ENCODE measurements at places on chromosomes 13 and 19.

DNA sequence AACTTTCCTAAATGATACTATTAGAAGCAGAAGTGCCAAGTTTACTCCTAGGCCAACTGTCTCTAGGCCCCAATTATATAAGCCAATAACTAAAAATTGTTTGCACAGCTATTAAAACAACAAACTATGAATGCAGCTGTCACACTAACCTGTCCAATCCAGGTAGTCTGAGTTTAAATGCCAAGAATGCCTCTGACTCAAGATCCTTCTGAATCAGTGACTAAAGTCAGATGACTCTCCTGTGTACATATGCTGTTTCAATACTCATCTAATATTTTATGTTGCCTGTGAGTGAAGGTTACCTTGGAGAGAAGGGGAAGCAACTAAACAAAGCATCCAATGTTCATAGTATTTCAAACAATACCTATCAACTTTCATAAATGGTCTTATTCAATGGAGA lies 257.0 kb downstream of the ENOX1 start:
- DNase-seq: no peak

DNA sequence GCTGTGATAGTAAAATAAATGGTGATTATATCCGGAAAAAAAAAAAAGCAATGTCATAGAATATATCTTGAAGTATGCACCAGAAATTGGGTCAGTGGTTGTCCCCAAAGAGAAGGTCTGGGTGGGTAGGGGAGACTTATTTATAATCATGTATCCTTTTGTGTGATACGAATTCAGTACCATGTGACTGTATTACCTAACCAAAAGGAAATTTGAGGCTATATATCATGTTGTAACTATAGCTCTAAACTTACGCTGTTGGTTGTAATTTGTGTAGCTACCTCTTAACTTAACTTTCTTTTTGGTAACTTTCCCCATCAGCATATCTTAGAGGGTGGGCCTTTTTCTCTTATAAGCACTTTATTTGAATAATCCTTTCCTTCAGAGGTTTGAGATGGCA lies 25.2 kb upstream of the KCTD4 start:
- DNase-seq: no peak

DNA sequence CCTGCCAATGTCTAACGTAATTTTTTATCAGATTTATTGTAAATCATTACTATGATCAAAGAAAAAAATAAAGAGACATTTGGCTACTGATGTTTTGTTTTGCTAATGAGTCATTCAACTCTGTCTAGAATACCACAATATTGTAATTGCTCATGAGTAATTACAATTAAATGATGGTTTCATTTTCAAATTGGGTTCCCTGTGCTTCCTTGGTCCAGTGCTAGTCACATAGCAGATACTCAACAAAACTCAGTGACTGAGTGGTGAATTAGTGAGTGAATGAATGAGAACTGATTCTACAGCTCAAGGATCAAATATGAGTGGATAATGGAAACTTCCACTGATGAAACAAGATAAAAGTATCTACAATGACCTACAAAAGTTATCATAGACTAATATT lies 304.7 kb downstream of the POU4F1 start:
- no peak for DNase-seq

DNA sequence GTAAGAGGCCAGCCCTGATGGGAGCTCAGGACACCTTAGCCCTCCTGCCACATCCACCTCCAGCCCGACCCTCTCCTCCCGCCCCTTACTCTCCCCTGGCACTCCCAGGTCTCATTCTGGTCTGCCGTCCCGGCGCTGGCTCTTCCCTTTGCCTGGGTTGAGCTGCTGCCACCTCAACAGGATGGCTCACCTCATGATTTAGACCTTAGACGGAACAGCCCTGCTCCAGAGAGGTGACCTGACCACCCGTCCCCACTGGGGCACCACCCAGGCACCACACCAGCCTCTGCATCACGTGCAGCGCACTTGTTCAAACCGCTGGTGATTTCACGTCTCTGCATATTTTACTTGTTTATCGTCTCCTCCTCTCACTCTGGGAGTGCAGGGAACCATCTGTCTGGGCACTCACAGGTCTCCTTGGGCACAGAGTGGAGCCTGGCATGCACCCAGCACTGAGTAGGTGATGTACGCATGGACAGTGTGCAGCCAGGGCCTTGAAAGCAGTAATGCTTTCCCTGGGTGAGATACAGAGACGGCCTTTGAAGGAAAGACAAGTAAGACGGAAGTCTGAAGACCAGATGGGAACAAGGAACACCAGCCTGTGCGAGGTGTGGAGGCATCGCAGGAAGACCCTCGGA lies 183.1 kb downstream of the KATNAL1 start:
- no peak for DNase-seq

DNA sequence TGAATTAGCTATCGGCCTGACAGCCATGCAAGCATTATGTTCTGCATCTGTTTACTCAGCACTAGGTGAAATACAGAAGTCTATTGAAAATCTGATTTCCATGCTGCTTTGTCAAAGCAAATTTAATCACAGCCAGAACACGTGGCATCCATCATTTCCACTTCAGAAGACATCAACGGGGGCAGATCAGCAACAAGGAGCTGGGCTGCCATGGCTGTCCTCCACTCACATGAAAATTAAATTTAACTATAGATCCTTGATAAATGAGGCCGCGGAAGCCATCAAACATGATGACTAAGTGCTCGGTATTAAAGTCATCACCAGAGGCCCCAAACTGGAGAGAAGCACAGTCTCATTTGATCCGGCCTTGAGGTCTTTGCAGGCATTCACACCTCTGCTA lies 443.5 kb downstream of the HS6ST3 start:
- no peak for DNase-seq

GRCh38 chr13:112637017-112637801 lies 49.3 kb upstream of the TUBGCP3 start:
- no peak for DNase-seq

DNA sequence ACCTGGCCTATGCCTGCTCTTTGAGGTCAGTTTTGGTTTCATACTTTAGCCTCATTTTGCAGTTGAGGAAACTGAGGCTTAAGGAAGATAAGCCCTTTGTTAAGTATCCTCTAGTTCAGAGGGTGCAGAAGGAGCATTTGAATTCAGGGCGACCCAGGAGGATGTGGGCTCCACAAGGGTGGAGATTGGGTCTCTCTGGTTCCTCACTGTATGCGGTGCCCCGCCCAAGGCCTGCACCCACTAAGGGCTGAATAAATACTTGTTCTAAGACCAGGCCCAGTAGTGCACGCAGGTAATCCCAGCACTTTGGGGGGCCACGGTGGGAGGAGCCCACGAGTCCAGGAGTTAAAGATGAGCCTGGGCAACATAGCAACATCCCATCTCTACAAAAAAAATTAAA lies 768 bp upstream of the SLC44A2 start:
- DNase-seq: no peak

DNA sequence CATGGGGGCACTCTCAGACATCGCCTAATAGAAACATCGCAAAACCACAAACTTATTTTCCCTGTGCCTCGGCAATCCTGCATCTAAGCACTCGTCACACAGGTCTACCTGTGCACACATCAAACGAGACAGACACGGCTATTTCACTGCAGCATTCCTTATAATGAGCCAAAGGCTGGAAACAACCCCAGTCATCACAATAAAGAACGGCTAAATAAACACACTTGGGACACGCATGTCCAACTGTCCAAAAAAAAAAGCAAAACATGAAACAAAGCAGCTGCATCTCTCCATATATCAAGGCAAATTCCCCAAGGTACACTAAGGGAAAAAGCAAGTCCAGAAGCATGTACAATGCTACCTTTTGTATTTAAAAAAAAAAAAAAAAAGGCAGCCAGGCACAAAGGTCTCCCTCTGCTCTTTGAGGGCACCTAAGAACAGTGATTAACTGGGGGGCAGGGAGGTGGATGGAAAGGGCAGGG lies 27.2 kb upstream of the CCNP start:
- no peak for DNase-seq

DNA sequence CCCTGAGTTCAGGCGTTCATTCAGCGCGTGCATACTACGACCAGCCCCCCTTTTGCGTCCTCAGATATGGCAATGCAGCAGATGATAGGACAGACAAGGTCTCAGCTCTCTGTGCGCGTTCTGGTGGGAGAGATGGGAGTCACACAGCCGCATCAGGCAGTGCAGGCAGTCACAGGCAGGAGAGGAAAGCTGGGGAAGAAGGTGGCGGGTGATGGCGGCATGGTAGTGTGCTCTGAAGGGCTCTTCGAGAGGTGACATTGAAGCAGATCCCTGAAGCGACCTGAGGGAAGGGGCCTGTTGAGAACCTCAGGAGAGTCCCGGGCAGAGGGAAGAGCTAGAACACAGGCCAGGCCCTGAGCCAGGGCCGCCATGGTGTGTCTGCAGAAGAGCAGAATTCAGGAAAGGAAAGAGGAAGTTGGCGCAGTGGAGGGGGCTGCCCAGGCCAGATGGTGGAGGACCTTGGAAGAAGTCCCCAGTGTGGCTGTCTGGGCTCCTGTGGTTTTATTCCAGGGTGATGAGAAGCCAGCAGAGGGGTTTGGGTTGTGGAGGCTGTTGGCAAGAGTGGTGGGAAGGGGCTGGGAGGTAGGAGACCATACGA lies 3.5 kb downstream of the USF2 start:
- DNase-seq: no peak

DNA sequence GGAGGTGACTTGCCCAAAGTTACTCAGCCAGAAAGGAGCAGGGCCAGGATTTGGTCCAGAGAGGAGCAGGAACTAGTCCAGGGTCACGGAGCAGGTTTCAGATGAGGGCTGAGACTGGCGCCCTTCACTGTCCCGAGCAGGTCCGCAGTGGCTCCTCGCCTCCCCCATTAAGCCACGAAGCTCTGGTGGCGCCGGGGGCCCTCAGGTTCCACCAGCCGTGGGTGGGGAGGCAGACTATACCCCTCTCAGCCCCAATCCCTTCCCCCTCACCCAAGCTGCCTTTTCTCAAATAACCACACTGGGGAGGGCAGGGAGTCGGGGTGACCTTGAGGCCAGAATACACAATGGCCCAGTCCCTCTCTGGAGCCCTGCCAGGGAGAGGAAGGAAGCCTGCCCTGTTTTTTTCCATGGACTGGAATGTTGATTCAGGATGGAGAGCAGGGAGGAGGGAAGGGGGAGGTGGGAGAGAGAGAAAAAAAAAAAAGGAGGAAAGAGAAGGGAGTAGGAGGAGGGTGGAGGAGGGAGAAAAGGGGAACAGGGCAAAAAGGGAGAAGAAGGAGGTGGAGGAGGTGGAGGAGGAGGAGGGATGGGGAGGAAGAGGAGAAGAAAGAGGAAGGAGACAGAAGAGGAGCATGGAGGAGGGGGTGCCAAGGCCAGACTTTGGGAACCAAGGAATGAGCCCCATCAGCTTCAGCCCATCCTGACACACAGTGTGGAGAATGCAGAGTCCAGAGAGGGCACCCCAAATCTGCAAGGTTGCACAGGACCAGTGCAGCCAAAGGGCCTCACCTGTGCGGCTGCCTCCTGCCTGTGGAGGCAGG lies 19.7 kb downstream of the CEACAM16 start:
- DNase-seq: no peak

DNA sequence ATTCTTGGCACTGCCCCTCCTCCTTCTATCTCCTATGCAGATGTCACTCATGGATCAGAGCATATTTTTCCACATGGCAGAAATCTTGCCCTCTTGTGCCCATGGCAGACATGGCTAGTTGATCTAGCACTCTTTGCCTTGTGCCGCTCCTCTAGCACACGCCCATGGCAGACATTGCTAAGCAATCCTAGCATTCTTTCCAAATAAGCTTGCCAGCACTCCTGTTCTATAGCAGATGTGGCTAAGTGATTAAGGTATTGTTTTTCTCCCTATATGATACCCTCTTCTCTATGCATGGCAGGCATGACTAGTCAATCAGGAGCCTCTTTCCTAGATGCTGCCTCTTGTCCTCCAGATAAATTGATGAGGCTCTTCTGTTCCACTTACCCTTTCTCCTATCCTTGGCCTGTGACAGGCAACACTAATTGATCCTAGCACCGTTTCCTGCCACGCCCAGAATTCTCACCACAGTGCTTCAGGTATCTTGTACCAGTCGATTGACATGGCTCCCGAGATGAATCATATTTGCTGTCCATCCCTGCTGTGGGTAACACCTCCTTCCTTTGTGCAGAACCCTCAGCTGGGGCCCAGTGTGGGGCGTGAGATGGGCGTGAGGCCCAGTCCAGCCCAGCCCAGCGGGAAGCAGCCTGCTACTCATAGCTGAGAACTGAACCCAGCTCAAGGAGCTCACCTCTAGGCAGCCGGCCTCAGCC lies 26.9 kb downstream of the TMED1 start:
- DNase-seq: no peak

DNA sequence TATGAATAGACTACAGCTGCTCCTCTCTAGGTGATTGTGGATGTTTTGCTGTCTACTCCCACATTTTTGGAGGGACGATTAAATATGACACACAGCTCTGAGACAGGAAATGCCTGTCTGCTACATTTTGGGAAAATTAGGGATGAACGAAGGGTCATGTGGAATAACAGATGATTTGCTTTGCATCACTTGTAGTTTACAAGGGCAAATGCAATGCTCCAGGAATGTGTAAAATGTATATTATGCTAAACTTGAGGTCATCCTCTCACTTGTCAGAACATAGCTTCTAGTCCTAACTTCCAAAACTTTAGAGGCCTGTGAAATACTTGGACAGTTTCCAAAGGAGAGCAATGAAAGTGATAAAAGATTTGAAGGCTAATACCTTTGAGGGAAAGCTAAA lies 284.2 kb upstream of the DACH1 start:
- no peak for DNase-seq

DNA sequence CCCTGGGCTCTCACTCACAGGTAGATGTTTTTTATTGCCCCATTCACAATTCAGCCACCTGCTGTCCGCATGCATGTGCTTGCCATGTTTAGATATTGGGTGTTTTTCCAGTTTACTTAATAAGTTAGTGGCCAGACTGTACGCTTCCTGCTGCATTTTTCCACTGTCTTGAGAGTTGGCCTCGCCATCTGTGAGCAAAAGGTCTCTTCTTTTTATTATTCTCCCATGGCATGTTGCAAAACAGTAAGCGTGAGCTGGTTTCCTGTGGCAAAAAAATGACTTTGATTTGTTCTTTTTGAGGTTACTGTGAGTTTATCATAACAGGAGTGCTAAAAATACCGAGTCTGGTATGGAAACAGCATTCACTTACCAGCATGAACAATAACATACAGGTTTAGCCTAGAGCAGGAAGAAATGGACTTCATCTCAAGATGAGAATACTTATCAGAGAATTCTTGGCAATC lies 46.0 kb downstream of the SAE1 start:
- no peak for DNase-seq

GRCh38 chr19:45558399-45558878 lies 26.2 kb downstream of the OPA3 start:
- no peak for DNase-seq

GRCh38 chr19:3458229-3459088 lies 21.9 kb downstream of the SMIM24 start:
- no peak for DNase-seq

GRCh38 chr13:66347486-66348117 lies 882.5 kb downstream of the PCDH9 start:
- DNase-seq: no peak

DNA sequence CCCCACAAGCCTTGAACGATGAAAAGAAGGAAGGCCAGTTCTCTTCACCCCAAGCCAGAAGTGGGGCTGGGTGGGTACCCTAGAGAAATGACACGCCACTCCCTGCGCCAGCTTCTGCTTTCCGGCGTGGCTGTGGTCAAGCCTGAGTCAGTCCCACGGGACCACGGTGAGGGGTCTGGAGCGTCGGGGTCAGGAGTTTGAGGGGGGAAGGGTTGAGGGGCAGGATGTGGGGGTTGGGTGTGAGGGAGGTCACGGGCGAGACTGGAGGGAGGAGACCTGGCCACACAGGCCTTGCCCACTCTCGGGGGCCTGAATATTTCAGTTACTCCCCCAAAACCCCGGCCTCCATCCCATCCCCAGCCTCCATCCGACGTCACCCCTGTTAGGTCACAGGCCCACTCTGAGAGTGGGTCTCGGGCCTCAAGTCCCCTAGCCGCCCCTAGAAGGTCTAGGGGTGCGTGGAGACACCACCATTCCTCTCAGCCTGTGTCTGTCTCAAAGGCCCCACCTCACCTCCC lies 500 bp upstream of the IFI30 start:
- DNase-seq: no peak
